NCI-H446 (cell line): ENCODE measurements at places on chromosomes 2 and 18.

GRCh38 chr18:75654851-75655751 lies 227.6 kb upstream of the SMIM21 start:
- DNase-seq: no peak

- DNase-seq: no peak
Measured at GRCh38 chr2:222569826-222570225, 86.1 kb downstream of the FARSB start.

DNA sequence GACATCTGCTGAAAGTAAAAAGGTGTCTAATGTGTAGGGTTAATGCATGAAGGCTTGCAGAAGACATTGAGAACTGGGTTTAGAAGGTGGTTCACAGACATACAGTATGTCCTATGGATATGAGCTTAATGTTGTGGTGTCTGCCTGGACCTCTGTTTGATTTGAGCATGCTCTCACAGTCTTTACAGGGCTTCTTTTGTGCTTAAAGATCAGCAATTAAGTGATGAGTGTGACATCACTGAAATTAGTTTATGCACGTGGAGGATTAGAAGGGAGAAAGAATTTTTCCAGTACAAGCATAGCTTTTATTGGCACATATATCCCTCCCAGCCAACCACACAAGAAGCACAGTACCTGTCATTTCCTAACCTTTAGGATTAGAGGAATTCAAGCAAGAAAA lies 367.5 kb upstream of the RAB12 start:
- DNase-seq: no peak

DNA sequence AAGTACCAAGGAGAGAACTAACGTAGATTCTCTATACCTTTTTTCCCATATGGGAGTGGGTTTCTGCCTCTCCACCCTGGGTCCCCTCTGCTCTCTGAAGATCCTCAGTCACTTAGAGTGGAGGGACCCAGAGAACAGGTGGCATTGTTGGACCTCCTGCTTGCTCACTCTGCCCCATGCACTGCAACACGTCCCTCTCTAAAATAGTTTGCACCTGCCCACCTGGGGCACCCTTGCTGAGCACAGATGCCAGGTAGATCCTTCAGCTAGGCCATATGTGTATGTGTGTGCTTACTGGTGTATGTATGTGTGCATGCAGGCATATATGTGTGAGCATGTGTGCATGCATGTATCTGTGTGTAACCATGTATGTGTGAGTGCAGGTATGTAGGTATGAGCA lies 2.2 kb downstream of the IL36RN start:
- DNase-seq: no peak

DNA sequence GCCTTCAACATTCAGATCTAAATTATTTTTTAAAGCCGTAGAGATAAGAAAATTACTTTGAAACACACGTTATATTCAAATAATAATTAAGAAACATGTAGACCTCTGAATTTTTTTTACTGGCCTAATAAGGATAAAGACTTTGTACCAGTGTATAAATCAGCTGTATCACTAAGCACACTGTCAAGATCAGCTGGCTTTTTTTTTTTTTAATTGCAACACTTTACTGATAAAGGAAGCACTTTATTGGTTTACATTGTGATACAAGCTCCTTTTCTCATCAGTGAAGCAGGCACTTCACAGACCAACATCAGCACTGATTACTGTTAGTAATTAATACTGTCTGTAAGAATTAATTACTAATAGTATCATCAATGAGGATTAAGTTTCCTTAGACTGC lies 88.5 kb downstream of the RBBP8 start:
- no peak for DNase-seq

- no peak for DNase-seq
Measured at GRCh38 chr2:232875256-232876121, 5.4 kb downstream of the SNORC start.

GRCh38 chr18:22613788-22614187 lies 196.1 kb upstream of the CTAGE1 start:
- no peak for DNase-seq

DNA sequence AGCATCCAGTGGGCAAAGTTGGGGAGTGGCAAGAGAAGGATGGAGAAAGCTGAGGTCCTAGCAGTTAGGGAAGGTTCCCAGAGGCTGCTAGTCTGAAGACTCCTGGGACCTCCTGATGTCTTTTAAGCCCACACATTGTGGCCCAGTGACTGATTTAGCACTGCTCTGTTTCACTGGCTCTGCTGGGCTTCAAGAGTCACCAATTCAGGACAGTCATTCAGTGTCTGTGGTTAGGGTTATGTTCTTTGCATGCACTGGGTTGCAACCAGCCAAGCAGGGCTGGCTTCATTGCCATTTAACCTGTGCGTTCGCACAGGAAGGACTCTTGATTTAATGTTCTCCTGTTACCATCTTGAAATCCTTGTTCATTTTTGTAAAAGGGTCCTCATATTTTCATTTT lies 199.2 kb downstream of the ICOS start:
- no peak for DNase-seq

GRCh38 chr2:160197587-160197986 lies 2.5 kb downstream of the ITGB6 start:
- DNase-seq: no peak

DNA sequence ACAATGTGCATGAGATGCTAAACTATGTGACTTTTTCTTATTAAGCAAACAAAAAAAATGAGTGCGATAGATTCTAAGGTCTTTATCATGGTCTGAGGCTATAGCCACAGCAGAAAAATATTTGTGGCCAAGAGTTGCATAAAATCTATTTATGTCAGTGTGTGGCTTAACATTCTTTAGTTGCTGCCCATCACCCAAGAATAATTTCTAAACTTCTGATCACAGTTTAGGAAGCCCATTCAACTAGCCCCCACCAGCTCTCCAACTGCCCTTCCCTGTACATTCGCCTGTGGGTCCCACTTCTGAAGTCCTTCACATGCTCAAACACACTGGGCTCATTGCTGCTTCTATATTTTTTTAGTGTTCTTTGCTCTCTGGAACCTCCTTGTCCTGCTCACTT lies 107.1 kb downstream of the CTNNA2 start:
- DNase-seq: no peak

GRCh38 chr2:109171444-109172334 lies 42.7 kb downstream of the SH3RF3 start:
- no peak for DNase-seq

GRCh38 chr18:55247032-55247431 lies 287.8 kb upstream of the CCDC68 start:
- DNase-seq: no peak

GRCh38 chr2:10524341-10524740 lies 76.2 kb upstream of the ODC1 start:
- no peak for DNase-seq

DNA sequence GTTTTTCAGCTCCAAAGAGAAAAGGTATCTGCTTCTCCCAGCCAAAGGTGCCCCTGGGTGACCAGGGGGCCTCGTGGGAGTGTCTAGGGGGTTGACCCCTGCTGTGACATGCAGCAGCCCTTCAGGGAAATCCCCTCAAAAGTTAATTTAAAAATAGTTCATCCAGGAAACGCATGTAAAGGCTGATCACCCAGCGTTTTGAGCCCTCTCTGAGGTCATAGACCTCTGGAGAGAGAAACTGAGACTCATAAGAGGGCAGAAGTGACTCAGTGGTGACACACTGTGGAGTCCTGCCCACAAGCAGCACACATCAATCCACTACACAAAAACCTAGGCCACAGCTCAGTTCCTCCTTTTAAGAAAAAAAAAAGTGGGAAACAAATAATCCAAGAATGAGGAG lies 11.9 kb downstream of the GAL3ST2 start:
- DNase-seq: no peak

DNA sequence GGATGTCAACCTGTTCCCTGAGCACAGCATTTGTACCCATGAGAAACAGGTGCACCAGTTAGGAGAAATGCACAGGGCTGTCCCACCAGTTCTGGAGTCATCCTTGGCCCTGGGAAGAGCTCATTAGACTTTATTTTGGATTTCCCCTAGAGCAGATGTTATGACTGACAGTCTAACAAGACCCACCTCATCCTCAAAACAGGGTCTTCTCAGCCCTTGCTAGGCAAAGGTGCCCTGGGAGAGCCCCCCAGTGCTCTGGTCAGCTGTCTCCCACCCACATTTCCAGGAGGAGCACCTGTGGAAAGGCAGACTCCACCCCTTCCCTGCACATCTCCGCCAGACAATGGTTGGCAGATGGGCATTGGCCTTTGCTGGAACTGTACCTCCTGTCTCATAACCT lies 5.7 kb upstream of the SP100 start:
- DNase-seq: no peak

DNA sequence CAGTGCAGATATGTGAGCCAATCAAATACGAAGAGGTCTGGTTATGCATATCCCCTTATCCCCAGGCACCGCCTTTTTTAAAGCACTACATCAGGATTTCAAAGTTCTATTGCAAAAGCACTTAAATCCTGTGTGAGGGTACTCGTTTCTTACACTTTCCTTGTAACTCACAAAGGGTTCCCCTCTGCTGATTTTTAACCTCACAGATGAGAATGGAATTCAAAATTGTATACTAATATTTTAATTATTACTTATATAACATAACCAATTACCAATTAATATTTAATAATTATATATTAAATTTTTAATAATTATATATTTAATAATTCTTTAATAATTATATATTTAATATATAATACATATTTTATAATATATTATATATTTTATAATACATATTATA lies 126.2 kb upstream of the MAPRE2 start:
- no peak for DNase-seq
